ENCODE measurements at places on chromosomes 16 and 17.

DNA sequence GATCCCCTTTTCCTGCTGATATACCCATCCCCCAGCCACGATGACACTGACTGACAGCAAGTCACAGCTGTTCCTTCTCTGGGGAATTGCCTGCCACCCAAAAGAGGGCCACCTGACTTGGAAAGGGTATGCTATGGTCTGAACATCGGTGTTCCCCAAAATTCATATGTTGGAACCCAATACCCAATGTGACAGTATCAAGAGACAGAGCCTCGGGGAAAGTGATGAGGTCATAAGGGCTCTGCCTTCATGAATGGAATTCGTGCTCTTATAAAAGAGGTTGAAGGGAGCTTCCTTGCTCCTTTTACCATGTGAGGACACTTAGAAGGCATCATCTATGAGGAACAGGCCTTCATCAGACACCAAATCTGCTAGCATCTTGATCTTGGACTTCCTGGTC, 7.6 kb upstream of the MARVELD3 start:
- DNase-seq: no peak

GRCh38 chr16:27726621-27727261, 176.8 kb downstream of the KATNIP start:
- no peak for DNase-seq

GRCh38 chr17:45883063-45883462, 11.3 kb upstream of the MAPT start:
- no peak for DNase-seq

GRCh38 chr17:41959336-41960095, 7.1 kb upstream of the CNP start:
- peak; percentile 48 for DNase-seq

DNA sequence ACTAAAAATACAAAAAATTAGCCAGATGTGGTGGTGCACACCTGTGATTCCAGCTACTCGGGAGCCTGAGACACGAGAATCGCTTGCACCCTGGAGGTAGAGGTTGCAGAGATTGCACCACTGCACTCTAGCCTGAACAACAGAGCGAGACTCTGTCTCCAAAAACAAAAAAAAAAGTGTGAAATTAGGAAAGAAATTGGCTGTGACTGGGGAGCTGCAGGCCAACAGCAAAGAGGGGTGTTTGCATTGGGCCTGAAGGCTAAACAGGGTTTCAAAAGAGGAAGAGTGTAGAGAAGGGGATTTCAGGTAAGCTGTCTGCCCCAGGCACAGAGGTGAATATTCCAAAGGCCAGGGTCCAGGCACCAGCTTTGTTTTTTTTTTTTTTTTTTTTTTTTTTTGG, 9.4 kb downstream of the BMERB1 start:
- no peak for DNase-seq

DNA sequence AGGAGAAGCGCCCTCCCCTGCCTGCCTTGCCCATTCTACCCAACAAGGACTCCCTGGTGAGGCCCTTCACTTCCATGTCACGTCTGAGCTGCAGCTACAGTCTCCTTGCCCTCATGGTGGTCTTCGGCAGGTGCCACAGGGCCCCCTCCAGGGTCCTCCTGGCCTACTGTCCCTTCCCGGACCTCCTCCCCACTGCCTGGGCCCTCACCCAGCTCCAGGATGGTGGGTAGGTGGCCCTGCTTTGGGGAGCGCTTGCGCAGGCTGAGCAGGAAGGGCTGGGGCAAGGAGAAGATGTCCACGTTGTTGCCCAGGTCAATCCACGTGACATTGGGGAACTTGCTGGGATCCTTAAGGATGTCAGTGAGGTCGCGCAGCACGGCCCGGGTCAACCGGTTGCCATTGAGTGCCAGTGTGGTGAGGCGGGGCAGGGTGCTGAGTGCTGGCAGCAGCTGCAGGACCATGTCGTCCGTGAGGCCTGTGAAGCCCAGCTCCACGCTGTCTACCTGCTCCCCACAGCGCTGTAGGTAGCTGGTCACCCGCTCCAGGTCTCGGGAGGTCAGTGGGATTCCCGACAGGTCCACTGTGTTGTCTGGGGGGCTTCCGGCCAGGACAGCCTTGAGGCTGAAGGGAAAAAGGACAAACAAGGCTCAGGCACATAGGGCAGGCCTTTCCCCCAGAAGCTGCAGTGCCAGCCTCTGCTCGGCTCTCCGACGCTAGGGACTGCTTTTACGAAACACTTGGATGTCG, 28.3 kb downstream of the TRPV2 start:
- no peak for DNase-seq

DNA sequence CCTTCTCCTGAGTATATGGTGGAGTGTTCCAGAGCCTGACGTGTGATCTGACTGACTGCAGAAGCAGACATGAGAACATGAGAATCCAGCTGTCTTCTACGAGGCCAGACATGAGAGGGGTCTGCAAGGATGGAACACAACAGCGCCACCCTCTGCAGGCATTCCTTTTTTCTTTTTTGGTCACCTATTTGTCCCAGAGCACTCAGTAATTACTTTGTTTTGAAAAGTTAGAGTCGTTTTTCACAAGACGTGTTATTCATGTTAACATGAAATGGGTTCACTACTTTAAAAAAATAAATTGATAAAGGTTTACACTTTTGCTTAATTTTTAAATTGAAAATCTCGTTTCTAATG, 43.8 kb upstream of the ATP2A3 start:
- DNase-seq: no peak

- peak; percentile 61 for DNase-seq
Observed at GRCh38 chr17:77280304-77281121, 139.7 kb downstream of the SEC14L1 start.

- DNase-seq: no peak
Observed at GRCh38 chr16:55102531-55102930, 171.9 kb downstream of the IRX5 start.

DNA sequence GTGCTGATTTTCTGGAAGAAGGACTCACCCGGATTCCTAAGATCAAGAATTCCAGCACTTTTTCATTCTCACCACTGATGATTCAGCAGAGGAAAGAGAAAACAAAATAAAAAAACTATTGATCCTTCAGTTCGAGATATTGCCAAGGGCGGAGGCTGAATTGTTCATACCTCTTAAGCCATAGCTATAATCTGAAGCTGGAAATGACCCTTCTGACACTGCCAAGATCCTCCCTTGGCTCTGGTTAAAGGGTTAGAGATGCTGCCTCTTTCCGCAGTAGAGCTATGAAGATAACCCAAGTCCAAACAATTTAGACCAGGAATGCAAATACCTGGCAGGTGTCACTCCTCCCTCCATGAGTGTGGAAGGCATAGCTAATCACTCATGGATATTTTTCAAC, 73.0 kb downstream of the TMEM114 start:
- DNase-seq: no peak

- DNase-seq: no peak
Observed at GRCh38 chr17:21061158-21061835, 18.5 kb upstream of the USP22 start.

GRCh38 chr16:76940251-76940650, 250.7 kb upstream of the MON1B start:
- DNase-seq: no peak

DNA sequence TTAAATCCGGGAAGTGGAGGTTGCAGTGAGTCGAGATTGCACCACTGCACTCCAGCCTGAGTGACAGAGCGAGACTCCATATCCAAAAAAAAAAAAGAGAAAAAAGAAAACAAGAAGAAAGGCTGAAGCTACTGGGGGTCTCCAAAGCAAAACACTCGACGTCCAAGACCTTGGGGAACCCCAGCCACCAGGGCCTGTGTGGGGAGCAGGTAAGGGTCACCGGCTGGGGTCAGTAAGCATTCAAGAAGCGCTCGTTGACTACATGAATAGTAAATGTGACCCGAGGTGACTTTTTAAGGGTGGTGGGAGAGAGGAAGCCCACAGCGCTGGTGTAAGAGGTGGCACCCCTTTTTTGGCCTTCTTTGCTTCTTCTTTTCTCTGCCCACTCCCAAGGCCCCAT, 49.5 kb downstream of the PECAM1 start:
- no peak for DNase-seq

DNA sequence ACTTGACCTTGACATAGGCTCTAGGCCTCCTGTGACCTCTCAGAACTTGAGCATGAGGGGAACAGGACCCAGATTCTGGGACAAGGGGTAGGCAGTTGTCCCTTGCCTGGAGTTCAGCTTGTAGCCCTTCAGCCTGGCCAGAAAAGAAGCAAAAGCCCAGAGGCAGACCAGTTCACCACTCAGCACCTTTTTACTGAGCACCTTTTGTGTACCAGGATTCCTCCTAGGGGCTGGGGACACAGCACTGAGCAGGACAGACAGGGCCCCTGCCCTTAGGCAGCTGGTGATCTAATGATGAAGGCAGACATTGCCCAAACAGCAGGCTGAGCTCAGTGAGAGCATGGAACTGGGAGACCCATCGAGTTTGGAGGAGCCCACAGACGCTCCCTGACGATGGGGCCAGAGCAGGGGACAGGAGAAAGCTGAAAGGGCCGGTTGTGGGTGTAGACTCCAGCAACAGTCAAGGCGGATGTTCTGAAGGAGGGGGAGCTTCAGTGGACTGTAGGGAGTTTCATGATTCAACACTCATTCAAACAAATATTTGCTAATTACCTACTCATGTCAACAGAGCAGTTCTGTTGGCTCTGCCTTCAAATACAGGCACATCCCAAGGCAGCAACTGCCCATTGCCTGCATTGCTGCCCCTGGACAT, 32.0 kb downstream of the SBK1 start:
- DNase-seq: no peak

- no peak for DNase-seq
Observed at GRCh38 chr16:2854700-2855309, 3.2 kb downstream of the PRSS22 start.

GRCh38 chr17:339193-340061, 13.2 kb downstream of the RPH3AL start:
- DNase-seq: no peak

DNA sequence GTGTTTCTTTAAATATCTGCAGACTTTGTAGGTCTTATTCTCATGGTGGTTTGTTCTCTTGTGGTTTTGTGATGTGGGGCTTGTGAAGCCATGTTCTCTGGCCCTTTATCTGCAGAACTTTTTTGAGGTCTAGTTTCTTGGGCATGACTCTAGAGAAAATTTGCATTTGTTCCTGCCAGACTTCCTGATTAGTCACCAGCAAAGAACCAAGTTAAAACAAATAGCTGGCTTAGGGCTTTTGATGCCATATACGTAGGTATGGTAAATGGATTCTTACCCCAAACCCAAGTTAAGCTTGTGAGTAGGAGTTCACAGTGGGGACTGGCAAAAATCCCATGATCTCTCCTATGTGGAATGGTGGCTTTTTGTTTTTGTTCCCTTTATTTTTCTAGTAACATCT, 68.7 kb upstream of the IRX3 start:
- peak; percentile 38 for DNase-seq

- peak; percentile 43 for DNase-seq
Observed at GRCh38 chr16:80144191-80144590, 396.6 kb upstream of the DYNLRB2 start.

- no peak for DNase-seq
Observed at GRCh38 chr17:59426031-59426430, 94.6 kb downstream of the YPEL2 start.

DNA sequence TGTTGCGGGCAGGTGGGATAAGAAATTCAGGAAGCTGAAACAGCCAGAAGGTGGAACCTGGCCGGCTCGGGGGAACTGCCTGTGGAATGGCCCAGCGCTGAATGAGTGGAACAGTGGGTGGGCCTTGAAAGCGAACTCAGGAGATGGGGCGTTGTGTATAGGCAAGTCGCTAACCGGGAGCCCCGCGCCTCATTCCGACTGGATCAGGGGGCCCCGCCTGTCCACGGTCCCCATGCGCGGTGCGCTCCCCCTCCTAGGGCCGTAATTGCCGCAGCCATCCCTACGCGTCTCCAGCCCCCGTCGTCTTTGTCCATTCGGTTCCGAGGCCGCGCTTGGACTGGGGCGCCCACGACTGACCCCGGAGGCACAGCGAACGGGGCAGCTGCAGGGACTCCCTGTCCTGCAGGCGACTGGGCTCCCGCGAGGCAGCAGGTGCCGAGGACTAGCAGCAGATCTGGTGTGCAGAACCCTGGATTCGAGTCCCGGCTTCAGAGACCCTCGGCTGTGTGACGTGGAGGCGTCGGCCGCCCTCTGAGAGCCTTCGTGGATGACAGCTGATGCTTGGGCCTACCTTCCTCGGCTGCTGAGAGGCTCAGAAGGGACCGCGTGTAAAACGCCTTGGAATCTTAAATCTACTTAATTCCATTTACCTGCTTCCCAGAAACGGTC, 10.9 kb upstream of the CA4 start:
- DNase-seq: no peak

- no peak for DNase-seq
Observed at GRCh38 chr16:22023505-22023904, 15.6 kb downstream of the MOSMO start.

All from fibroblast of skin of right quadriceps (primary cell).